Activated CD4-positive, alpha-beta memory T cell treated with anti-CD3 and anti-CD28 coated beads, Interleukin-2, amount 10 ng/mL, durations not matched to agents 7 days and 5 days (primary cell): ENCODE measurements at places on chromosomes 6 and 20.

- H3K36me3 ChIP-seq: no peaks in the 10 kb centered on the region
- H3K4me3 ChIP-seq: no peak overlapping the region
- H3K27ac ChIP-seq: no peak overlapping the region
Observed at GRCh38 chr20:24870057-24870456, 79.0 kb upstream of the CST7 start.

GRCh38 chr6:122752459-122752858, 27.1 kb upstream of the FABP7 start:
- no peak for DNase-seq
- no peak overlapping the region for H3K27ac ChIP-seq
- no peaks in the 10 kb centered on the region for H3K27me3 ChIP-seq
- H3K36me3 ChIP-seq: no peaks in the 10 kb centered on the region
- peaks cover 11% of the 10 kb centered on the region for H3K4me1 ChIP-seq

GRCh38 chr20:57398231-57398821, 7.1 kb downstream of the RBM38 start:
- DNase-seq: peak; percentile 87
- H3K27me3 ChIP-seq: no peaks in the 10 kb centered on the region
- H3K27ac ChIP-seq: peak overlapping the region; percentile 97
- H3K4me3 ChIP-seq: peak overlapping the region; percentile 78
- peaks cover 94% of the 10 kb centered on the region for H3K36me3 ChIP-seq

- DNase-seq: no peak
- H3K27me3 ChIP-seq: no peaks in the 10 kb centered on the region
- peaks cover 26% of the 10 kb centered on the region for H3K4me1 ChIP-seq
- peaks cover 32% of the 10 kb centered on the region for H3K36me3 ChIP-seq
- no peak overlapping the region for H3K4me3 ChIP-seq
Observed at GRCh38 chr20:1345030-1345755, 16.3 kb upstream of the SDCBP2 start.

- H3K27me3 ChIP-seq: no peaks in the 10 kb centered on the region
- no peak overlapping the region for H3K4me3 ChIP-seq
- peaks cover 3% of the 10 kb centered on the region for H3K4me1 ChIP-seq
- no peaks in the 10 kb centered on the region for H3K36me3 ChIP-seq
Observed at GRCh38 chr20:52847029-52847660, 125.0 kb upstream of the TSHZ2 start.

GRCh38 chr20:40945754-40946450, 82.7 kb upstream of the TOP1 start:
- H3K4me1 ChIP-seq: no peaks in the 10 kb centered on the region
- H3K4me3 ChIP-seq: no peak overlapping the region
- no peak for DNase-seq
- no peaks in the 10 kb centered on the region for H3K36me3 ChIP-seq
- peaks cover 16% of the 10 kb centered on the region for H3K27me3 ChIP-seq
- no peak overlapping the region for H3K27ac ChIP-seq

GRCh38 chr6:129429956-129430355, 280.0 kb downstream of the ARHGAP18 start:
- no peak overlapping the region for H3K4me3 ChIP-seq
- no peak overlapping the region for H3K27ac ChIP-seq
- no peaks in the 10 kb centered on the region for H3K27me3 ChIP-seq
- H3K4me1 ChIP-seq: no peaks in the 10 kb centered on the region
- DNase-seq: no peak

DNA sequence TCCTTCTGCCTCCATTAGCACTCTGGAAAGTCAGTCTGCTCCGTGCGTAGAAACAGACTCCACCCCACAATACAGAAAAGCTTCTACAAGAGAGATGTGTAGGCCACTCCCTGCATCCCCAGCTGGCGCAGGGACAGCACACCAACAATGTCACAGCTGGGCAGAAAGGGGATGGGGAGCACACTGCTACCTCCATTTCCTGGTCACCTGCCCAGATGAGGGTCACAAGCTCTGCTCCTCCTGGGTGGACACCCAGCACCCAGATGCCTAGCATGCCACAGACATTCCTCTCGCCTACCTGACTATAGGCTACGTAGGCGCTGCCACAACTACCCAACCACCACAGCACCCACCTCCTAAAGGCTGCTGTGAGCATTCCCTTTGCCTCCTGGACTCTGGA, 12.2 kb downstream of the BEND3 start:
- H3K27me3 ChIP-seq: no peaks in the 10 kb centered on the region
- H3K4me3 ChIP-seq: no peak overlapping the region
- no peak overlapping the region for H3K27ac ChIP-seq
- DNase-seq: no peak

DNA sequence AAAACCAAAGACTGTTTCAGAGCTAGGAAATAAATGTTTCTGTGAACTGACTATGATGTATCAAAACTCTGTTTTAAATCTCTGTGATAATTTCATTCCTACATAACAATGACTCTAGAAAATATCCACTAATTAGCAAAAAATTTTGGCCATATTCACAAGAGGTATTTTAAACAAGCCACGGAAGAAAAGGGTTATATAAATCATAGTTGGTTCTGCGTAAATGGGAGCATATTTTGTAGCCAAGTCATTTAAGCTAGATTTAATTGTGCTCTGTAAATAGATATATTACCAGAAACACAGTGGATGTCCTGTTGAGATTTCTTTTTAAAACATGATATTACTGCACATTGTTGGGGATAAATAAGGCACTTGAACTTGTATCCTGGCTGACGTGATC, 416.5 kb upstream of the PLCB4 start:
- no peak for DNase-seq
- no peaks in the 10 kb centered on the region for H3K36me3 ChIP-seq
- H3K27me3 ChIP-seq: no peaks in the 10 kb centered on the region

DNA sequence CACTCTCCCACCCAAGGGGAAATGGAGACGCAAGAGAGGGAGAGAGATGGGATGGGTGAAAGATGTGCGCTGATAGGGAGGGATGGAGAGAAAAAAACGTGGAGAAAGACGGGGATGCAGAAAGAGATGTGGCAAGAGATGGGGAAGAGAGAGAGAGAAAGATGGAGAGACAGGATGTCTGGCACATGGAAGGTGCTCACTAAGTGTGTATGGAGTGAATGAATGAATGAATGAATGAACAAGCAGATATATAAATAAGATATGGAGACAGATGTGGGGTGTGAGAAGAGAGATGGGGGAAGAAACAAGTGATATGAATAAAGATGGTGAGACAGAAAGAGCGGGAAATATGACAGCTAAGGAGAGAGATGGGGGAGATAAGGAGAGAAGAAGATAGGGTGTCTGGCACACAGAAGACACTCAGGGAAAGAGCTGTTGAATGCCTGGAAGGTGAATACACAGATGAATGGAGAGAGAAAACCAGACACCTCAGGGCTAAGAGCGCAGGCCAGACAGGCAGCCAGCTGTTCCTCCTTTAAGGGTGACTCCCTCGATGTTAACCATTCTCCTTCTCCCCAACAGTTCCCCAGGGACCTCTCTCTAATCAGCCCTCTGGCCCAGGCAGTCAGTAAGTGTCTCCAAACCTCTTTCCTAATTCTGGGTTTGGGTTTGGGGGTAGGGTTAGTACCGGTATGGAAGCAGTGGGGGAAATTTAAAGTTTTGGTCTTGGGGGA, 754 bp downstream of the TNF start:
- no peaks in the 10 kb centered on the region for H3K27me3 ChIP-seq
- H3K4me3 ChIP-seq: peak overlapping the region; percentile 94
- H3K27ac ChIP-seq: peak overlapping the region; percentile 96
- H3K4me1 ChIP-seq: peaks cover 69% of the 10 kb centered on the region
- peaks cover 61% of the 10 kb centered on the region for H3K36me3 ChIP-seq
- no peak for DNase-seq

DNA sequence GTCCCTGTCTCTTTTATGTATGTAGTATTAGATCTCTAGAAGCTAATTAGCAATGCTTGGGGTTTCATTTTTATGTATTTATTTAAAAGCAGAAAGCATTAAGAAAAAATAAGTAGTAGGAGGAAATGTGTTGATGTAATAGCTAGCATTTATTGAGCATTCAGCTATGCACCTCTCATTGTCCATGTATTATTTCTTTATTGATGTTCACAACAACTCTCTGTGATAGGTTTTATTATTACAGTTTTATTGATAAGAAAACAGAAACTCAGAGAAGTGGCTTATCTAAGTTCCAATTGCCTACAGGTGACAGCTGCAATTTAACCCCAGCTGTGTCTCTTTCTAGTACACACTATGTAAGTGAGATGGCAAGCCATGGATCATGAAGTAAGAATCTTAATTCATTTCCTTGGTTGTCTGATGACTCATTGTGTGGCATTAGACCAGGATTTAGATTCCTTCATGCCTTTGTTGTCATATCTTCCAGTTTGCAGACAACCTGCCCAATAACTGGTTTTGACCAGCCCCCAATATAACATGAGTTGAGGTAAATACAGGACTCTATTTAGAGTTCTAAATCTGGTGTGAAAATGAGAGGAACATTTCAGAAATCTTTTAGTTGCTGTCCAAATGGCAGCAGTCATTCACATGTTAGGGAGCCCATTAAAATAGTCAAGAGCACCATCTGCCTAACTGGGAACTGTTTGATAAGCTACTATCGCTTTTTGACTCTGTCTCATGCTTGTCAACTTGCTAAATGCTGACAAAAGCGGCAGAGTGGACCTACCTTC, 170.8 kb upstream of the PHACTR1 start:
- no peaks in the 10 kb centered on the region for H3K36me3 ChIP-seq
- no peaks in the 10 kb centered on the region for H3K27me3 ChIP-seq
- no peak overlapping the region for H3K4me3 ChIP-seq
- peaks cover 2% of the 10 kb centered on the region for H3K4me1 ChIP-seq
- H3K27ac ChIP-seq: no peak overlapping the region
- DNase-seq: no peak

- no peaks in the 10 kb centered on the region for H3K36me3 ChIP-seq
- H3K4me1 ChIP-seq: no peaks in the 10 kb centered on the region
- no peak overlapping the region for H3K4me3 ChIP-seq
- DNase-seq: no peak
- no peaks in the 10 kb centered on the region for H3K27me3 ChIP-seq
Observed at GRCh38 chr20:17036541-17036940, 190.3 kb upstream of the PCSK2 start.

DNA sequence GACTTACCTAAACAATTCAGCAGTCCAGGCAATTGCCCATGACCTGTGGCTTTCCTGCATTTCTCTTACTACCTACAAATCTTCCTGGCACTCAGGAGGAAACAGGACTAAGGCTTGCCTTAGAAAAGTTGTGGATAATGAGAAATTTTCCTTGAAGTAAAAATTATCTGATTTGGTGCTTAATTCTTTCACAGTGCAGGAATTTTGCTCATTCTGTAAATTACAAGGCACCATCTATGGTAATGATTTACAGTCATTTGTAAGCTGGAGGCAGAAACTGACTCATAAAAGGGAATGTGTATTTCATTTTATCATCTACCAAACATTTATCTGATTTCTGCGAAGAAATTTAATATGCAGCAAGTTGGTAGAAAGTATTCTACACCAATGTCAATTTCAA, 211.5 kb upstream of the FKBP1C start:
- H3K27me3 ChIP-seq: no peaks in the 10 kb centered on the region
- H3K27ac ChIP-seq: no peak overlapping the region
- no peaks in the 10 kb centered on the region for H3K36me3 ChIP-seq
- H3K4me1 ChIP-seq: no peaks in the 10 kb centered on the region
- no peak overlapping the region for H3K4me3 ChIP-seq
